Stimulated activated CD4-positive, alpha-beta T cell treated with anti-CD3 and anti-CD28 coated beads, Interleukin-2, amount 100 ng/mL, for 24 hours (primary cell): ENCODE measurements at places on chromosomes 7 and 10.

- no peak for DNase-seq
Measured at GRCh38 chr7:122651451-122651850, 47.5 kb downstream of the RNF133 start.

GRCh38 chr10:127698886-127699285 lies 38.1 kb upstream of the FOXI2 start:
- DNase-seq = no peak

- DNase-seq = no peak
Measured at GRCh38 chr10:93330824-93331223, 151.3 kb downstream of the MYOF start.

DNA sequence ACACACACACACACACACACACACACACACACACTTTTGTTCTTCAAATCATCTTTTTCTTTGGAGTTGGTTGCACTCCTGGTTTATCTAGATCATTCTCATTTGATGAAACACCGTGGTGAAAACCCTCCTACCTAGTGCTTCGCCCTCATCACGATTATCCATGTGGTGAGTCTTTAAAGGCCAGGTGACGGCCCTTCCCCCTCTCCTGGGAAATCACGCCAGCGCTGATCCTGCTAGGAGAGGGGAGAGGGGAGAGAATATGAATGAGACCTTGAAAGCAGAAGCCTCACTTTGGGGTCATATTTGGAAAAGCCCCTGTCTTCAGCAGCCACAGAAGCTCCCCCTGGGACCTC lies 103.9 kb upstream of the LRRC4 start:
- no peak for DNase-seq

GRCh38 chr10:74040200-74041126 lies 42.5 kb downstream of the VCL start:
- no peak for DNase-seq

GRCh38 chr10:45040921-45041542 lies 40.3 kb downstream of the ZNF22 start:
- DNase-seq = no peak

DNA sequence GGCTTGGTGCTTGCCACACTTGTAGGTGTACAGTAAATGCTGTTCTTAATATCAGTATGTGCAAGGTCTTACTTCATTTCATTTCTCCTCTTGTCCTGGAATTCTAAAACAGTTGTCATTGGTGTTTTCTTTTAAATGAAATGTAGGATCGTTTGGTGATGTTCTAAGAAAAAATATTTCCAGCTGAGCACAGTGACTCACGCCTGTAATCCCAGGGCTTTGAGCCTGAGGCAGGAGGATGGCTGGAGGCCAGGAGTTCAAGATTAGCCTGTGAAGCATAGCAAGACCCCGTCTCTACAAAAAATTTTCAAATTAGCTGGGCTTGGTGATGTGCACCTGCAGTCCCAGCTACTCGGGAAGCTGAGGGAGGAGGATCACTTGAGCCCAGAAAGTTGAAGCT lies 32.6 kb upstream of the ELN start:
- DNase-seq = no peak

- DNase-seq = no peak
Measured at GRCh38 chr10:62454687-62455397, 80.7 kb downstream of the ZNF365 start.

- no peak for DNase-seq
Measured at GRCh38 chr10:36051500-36051991, 409.4 kb upstream of the FZD8 start.

GRCh38 chr10:119348516-119349240 lies 141.3 kb downstream of the GRK5 start:
- DNase-seq = no peak

GRCh38 chr10:70191161-70191971 lies 21.1 kb upstream of the SAR1A start:
- no peak for DNase-seq

GRCh38 chr7:81839708-81840369 lies 70.0 kb upstream of the HGF start:
- DNase-seq = no peak

GRCh38 chr10:77576444-77577032 lies 61.1 kb downstream of the KCNMA1 start:
- DNase-seq = no peak

DNA sequence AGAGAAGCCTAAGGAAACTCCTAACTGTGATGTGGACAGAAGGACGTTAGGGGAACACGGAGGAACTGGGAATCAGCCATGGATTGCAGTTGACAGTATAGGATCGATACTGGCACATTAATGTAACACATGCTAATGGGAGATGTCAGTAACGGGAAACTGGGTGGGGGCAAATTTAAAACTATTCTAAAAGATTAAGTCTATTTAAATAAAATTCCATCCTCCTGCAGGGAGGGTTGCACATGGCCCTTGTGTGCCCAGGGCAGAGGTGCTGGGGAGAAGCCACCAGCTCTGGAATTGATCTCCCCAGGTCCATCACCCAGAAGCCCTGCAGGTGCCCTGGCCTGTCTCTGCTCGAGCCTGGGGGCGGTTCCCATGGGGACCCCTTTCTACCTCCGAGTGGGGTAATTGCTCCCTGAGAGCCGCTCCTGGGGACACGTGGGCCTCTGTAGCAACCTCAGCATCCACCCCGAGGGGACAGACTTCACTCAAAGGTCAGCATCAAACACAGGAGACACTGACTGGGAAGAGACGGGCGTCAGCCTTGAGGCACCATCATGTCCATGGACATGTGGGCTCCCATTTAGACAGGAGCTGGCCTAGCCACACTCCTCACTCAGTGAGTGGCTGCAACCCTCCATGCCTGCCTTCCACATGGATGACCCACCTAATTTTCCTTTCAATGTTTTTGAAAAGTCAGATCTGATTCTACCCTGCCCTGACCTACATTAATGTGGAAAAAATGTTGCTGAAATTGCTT lies 21.1 kb downstream of the SCART1 start:
- DNase-seq = no peak

GRCh38 chr7:30068117-30068516 lies 39.9 kb downstream of the PLEKHA8 start:
- DNase-seq = no peak
